Kidney capillary endothelial cell (primary cell): ENCODE measurements at places on chromosomes 5 and 9.

GRCh38 chr5:139893873-139894272 is 98.3 kb downstream of the PSD2 start:
- DNase-seq: no peak

DNA sequence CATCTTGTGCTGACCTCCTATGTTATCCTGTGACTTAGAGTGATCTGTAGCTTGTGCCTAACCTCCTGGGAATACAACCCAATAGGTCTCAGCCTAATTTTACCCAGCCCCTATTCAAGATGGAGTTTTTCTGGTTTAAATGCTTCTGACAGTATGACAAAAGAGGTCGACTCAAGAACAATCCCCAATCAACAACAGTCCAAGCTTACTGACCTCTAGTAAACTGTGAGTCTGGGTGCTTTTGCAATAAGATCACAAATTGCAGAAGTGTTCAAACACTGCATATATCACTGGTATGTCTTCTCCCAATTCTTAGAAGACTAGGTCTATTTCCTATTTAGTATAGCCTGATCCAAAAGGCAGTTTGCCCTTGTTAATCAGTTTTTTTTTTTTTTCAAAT is 323.5 kb upstream of the PTGER4 start:
- no peak for DNase-seq

DNA sequence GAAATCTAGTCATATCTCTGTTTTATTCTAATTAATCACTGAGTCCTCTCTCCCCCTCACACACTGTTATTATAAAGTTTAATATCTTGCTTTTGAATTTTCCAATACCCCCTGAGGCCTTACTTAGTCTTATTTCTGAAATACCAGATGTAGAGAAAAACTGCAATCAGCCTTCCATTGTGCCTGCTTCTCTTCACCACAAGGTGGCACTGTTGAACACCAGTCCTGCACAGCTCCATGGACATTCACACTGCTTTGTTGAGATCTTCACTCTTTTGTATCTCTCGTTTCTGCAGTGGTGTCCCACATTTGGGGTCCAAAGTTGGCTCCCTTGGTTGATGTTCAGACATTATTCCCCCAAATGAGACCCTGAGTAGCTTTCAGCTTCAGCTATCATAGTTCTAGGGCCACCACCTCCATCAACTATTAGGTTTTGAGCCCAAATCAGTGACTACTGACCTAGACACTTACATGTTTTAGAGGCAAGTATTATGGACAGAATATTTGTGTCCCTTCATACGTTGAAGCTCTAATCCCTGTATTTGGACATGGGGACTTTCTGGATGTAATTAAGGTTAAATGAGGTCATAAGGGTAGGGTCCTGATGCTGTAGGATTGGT is 24.3 kb downstream of the BOD1 start:
- DNase-seq: peak; percentile 28

DNA sequence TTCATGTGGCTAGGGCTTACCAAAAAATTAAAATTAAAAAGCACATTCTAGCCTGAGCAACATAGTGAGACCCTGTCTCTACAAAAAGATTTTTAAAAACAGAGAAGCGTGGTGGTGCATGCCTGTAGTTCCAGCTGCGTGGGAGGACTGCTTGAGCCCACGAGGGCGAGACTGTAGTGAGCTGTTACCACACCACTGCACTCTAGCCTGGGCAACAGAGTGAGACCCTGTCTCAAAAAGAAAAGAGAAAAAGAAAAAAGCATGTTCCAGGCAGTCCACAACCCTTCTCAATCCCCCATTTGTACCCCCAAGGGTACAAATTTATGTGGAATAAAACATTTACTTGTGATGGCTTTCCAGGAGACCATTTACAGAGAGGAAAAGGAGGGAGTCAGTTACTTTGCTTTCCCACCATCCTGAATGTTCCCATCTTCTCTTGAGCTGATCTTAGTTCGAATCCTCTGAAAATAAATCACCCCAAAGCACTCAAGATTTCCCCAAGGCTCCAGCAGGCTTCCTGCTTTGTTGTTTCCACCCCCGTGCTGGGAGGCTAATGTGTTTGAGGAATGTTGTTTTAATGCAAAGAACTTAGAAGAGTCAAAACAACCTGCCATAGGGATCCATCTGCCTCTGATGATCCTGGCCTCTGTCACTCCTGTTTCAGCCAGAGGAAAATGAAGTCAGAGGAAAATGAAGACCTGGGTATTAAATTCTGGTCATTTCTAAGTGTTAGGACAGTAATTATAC is 384.7 kb downstream of the BNC2 start:
- DNase-seq: no peak

GRCh38 chr5:148202531-148203203 is at the start of gene SPINK6:
Gene SPINK6, plus strand, starts transcription at chr5:148203042. Its CDS starts 55 bp downstream, at chr5:148203097.
- DNase-seq: no peak

DNA sequence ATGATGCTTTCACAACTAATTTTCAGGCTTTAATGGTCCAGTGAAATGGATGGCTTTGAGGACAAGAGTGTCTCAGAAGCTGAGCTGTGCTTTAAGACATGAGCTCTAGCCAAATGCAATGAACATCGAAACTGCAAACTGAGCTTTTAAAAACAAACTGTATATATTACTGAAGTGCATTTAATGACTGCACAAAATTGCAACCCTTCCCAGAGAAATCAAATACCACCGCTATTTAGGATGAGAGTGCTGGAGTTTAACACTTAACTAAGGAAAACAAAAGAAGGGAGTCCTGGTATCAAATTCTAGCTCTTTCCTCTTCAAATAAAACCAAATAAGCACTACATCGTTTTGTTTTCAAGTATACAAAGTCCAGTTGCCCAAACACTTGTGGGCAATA is 163.9 kb downstream of the SLF1 start:
- no peak for DNase-seq

DNA sequence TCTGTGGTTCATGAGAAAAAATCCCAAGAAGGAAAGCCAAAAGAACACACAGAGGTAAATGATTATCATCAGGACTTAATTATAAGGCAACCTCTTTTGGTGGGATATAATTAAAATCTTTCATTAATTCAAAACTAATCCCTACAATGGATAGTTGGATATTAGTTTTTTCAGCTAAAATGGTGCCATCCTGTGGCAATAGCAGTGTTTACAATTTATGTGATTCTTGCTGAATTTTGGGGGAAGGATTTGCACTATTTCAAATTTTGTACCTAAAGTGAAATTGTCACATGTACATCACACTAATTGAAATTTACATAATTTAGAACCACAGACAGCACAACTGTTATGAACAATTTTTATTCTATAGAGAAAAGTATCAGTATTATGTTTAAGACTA is 67.0 kb downstream of the CAST start:
- no peak for DNase-seq

- no peak for DNase-seq
Observed at GRCh38 chr5:152058267-152058666, 133.6 kb upstream of the GLRA1 start.

DNA sequence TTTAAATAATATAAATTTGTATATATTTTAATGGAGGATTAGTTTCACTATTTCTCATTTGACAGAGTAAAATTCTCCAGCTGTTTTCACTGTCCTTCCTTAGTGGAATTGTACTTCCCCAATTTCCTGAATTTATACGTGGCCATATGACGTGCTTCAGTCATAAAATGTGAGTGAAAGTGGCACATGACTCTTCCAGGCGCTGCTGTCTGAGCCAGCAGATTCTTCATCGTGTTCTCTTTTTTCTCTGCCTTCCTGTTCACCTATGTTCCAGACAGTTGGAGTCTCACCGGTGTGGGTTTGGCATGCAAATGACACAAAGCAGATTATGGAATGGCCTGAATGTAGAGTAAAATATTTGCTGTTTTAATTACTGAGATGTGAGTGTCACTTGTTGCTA is 684.1 kb downstream of the SEMA5A start:
- DNase-seq: no peak

- DNase-seq: no peak
Observed at GRCh38 chr5:65946198-65946745, 19.9 kb downstream of the ERBIN start.

DNA sequence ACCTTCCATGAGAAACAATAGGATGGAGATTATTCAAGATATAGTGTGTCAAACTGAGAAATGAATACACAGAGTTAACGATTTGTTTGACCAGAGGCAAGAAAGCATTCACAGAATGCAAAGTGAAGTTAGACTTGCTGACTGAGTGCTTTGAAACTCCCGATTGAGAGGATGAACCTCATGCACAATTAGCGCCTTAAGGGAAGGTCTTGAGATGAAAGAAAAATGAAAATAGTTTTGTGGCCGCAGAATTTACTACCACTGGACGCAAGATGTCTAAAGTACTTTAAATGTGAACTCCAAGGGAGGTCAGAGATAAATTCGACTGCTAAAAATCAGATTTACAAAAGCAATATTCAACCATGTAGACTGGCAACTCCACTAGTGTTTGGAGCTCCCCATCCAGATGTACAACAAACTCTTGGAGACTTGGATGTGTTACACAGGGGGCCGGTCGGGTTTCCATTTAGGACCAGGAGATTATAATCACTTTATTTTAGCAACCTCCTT is 707 bp upstream of the RIMOC1 start:
- no peak for DNase-seq

DNA sequence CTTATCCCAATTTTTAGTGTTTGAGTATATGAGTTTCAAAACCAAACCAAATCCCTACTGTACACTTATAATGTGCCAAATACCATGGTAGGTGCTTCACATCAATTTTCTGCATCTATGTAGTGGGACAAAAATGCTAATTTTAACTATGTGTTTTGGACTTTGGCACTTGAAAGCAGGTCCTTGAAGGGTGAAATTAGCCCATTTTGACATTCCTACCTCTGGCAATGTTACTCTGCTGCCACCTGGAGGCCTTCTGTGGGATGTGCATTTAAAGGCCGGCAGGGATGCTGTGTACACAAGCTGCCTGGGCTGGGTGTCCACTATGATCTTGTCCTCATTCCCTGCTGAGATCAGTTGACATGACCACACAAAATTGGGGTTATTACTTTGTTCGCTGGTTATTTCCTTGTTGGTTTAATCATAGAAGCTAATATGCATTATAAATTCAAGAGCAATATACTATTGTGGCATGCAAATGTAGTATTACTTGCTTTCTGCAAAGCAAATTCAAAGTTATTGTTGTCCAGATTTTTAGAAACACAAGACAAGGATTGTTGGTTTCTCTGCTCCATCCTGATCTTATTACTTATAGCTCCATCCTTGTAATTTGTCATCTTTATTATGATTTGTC is 166.8 kb downstream of the ARHGEF28 start:
- peak; percentile 63 for DNase-seq

- peak; percentile 4 for DNase-seq
Observed at GRCh38 chr9:98610711-98611110, 98.0 kb downstream of the GABBR2 start.

- DNase-seq: no peak
Observed at GRCh38 chr9:13719981-13720676, 440.6 kb upstream of the MPDZ start.

- no peak for DNase-seq
Observed at GRCh38 chr9:130955947-130956621, 17.0 kb upstream of the FIBCD1 start.

DNA sequence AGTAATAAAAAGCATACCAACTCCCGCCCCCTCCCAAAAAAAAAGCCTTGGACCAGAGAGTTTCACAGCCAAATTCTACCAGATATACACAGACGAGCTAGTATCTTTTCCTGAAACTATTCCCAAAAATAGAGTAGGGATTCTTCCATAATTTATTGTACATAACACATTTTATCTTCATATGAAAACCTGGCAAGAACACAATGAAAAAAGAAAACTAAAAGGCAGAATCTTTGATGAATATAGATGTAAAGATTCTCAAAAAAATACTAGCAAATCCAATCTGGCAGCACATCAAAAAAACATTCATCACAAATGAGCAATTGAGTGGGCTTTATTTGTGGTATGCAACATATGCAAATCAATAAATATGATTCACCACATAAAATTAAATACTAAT is 798.8 kb downstream of the CDH18 start:
- DNase-seq: no peak

GRCh38 chr5:176601901-176602482 is 8.0 kb downstream of the GPRIN1 start:
- DNase-seq: no peak

DNA sequence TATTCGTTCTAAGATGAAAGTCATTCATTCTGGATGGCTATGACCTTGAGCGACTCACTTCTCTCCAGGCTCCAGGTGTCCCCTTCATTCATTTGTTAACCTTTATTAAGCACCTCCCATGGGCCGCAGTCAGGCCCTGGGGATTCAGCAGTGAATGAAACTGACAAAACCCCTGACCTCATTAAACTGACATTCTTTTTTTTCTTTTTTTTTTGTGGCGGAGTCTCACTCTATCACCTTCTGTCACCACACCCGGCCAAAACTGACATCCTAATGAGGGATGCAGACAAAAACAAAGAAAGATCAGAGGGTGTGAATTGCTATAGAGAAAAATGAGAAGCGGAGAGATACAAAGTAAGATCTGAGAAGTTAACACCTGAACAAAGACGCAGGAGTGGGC is 16.5 kb upstream of the ODF2 start:
- DNase-seq: no peak

- peak; percentile 64 for DNase-seq
Observed at GRCh38 chr5:36944607-36945225, 68.1 kb downstream of the NIPBL start.

DNA sequence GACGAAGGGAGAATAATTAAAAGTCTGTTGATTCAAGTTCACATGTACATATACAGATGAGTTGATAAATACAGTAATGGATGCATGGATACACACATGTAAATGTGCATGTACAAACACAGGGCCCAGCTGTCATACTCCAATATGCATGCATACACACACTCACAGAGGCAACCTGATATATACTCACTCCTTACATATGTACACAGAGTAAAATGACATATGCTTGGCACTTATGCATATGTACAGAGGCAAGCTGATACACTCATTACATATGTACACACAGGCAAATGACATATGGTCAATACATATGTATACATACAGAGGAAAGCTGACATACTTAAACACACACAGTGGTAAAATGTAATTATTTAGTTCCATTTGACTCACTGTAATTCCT is 7.2 kb upstream of the TMEFF1 start:
- no peak for DNase-seq

DNA sequence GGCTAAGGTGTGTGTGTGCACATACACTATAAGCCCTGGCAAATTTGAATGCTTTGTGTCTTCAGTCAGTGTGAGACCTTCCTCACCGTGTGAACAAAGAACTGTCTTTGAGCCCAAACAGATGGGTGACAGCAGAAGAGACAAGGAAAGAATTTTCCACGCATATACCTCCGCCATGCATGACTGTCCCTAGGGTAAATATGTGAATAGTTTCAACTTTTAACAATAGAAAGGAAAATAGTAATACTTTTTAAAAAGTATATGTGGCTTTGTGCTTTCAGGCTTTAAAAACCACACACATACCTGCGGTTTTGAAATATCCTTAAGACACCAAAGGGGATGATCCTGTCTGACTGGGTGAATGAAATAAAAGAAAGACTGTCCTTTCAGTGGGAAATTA is 438.6 kb upstream of the MPDZ start:
- DNase-seq: no peak

DNA sequence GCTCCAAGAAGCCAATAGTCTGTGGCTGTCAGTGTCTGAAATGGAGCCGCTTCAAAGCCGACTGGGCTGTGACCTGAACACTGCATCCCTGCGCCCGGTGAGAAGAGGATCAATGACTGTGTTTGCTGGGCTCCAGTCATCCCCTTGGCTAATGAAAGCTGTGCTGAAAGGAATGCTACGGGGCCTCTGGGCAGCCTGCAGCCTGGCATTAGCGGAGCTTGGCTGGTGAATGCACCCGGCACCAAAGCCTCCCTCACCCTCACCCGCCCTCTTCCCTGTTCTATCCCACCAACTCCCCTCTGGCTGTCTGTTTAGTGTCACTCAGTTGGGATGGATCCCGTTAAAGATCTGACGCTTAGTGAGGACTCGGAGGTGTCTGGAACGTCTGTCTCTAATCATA is 355.3 kb downstream of the BNC2 start:
- no peak for DNase-seq
